Smooth muscle cell of the brain vasculature (primary cell): ENCODE measurements at places on chromosomes 13 and 19.

DNA sequence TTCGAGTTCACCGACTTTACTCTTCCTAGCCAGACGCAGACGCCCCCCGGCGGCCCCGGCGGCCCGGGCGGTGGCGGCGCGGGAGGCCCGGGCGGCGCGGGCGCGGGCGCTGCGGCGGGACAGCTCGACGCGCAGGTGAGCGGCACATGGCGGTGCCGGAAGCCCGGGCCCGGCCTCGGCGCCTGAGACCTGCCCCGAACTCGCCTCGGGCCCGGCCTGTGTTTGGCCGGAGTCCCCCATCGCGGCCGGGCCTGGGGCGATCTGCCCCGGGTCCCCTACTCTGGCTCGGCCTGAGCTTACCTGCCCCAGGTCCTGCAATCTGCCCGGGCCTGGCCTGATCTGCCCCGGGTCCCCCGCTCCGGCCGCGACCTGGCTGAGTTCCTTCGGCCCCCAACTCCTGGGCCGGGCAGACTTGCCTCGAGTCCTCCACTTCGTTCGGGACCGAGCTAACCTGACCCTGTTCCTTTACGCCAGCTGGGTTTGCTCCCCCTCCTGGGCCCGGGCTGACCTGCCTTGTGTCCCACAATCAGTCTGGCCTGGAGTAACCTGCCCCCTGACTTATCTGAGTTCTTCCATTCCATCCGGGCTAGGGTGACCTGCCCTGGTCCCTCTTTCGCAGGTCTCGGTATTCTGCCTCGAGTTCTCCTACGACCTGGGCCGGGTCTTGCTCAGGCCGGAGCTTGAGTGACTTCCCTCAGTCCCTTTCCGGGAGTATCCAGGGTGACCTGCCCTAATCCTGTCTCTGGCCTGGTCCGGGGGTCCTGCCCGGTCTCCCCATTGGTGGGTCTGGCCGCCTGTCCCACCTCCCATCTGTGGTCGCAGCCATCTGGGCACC is 764 bp downstream of the UPF1 start:
- DNase-seq, result no peak

DNA sequence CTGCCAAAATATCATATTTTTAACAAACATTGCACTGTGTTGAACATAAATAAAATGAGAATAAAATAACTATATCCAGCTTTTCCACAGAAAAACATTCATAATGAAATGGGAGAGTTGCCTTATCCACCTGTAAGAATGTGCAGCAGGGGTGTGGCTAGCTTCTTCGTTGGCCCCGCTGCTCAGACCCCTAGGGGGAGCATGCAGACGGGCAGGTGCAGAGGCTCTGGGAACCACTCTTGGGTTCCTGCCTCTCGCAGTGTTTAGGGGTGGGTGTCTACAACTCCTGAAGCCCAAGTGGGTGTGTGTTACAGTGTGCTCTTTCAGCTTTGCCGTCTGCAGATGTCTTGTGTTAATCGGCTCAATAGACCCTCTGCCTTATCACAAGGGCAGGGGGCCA is 121.7 kb downstream of the SLITRK5 start:
- DNase-seq, result no peak

DNA sequence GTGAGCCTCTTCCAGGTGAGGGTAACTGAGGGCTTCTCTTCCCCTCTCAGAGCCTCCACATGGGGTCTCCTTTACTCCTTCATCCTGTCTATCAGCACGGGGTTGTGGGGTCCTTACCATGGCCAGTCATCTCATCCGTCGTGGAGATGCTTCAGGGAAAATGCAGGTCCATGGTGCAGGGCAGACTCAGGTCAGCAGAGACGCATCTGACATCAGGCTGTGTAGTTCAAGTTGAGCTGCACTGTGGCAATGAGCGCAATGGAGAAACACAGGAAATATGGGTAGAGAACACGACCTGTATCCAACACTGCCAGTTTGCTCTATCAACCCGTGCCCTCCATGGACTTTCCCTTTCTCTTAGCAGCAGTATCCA is 13.9 kb downstream of the LILRA5 start:
- no peak for DNase-seq

- DNase-seq, result no peak
Measured at GRCh38 chr13:23617551-23618024, 47.4 kb downstream of the TNFRSF19 start.

DNA sequence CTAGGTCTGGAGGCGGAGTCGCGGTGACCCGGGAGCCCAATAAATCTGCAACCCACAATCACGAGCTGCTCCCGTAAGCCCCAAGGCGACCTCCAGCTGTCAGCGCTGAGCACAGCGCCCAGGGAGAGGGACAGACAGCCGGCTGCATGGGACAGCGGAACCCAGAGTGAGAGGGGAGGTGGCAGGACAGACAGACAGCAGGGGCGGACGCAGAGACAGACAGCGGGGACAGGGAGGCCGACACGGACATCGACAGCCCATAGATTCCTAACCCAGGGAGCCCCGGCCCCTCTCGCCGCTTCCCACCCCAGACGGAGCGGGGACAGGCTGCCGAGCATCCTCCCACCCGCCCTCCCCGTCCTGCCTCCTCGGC is at the start of gene SLC5A5:
TSS of gene SLC5A5 (plus strand) at position 68 of the 373 bp plus-strand sequence. CDS start 375 bp downstream, outside the sequence.
- DNase-seq, result no peak

GRCh38 chr13:41701676-41702075 is 244.3 kb downstream of the RGCC start:
- DNase-seq, result no peak

DNA sequence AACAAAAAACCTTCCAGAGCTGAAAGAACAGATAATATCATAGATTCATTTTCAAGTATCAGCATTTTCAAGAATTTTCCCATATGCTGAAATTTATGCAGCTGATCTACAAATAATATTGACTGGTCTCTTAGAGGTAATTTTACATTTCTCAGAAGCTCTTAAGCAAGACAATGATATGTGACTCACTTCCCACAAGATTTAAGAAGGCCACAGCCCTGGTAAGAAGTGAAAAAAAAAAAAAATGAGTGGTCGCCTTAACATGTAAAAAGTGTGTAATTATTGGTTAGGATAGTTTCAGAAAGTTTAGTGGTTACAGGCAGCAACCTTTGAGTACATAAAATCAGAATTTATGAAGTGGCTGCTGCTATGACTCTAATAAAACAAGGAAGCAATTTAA is 54.5 kb downstream of the NUFIP1 start:
- no peak for DNase-seq

- no peak for DNase-seq
Measured at GRCh38 chr13:66860878-66861417, 369.2 kb downstream of the PCDH9 start.

GRCh38 chr13:50123002-50123401 is 107.8 kb downstream of the KCNRG start:
- no peak for DNase-seq

DNA sequence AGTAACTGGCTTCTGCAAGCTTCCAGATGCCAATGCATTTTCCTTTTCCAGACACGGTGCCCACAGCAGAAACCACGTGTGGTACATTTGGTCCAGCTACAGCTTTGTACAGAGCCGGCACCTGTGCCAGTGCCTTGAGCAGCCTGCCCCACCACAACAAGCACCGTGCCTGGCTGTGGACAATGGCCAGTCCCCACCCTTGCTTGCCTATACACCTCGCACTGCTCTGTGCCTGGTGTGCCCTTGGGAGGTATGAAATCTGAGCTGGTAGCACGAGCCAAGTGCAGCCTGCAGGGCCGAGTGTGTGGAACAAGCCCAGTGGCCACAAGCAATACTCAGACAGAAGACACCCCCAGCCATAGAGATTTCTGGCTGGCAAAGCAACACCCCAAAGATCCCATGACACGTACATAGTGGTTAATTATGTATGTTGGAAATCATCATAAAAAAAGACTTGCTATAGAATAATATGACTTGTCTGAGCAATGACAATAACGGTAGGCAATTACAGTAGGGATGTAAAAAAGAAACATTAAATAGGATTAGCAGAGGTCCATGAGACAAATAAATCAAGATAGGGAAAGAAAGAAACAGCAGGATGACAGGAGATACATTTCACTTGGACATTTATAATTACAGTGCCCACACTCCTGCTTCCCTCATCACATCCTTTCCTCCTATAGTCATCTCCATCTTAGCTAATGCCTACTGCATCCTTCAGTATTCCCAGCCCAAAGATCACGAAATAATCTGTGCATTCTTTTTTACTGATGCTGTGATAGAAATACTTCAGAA is 1399.5 kb downstream of the PCDH9 start:
- DNase-seq, result no peak

DNA sequence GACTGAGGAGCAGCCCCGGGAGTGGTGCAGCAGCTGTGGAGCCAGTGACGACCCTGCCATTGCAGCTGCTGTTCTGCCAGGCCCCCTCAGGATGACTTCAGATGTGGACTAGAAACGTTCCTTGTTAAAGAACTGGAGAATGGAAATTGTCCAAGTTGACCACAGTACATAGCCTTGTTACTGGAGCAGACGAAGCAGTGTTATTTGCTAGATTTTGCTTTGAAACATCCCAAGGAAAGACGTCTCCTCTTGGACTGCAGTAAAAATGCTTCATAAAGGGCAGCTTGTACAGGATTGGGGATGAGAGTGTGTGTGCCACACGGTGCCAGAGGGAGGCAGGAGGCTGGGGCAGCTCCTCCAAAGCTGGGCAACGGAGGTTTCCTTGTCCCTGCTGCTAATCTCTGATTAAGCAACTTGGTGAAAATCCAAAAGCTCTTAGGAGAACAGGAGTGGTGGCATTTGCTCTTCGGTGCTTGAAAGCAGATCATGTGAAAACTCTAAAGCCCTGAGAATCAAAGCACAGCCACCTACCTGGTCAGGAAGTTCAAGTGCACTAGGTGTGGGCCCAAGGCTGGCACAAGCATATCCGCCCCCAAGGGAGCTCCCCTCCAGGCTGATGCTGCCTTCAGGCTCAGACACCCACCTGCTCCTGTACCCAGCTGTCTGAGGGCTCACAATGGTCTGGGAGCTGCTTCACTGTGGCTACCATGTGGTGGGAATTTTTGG is 34.5 kb downstream of the SHISA2 start:
- DNase-seq, result no peak

DNA sequence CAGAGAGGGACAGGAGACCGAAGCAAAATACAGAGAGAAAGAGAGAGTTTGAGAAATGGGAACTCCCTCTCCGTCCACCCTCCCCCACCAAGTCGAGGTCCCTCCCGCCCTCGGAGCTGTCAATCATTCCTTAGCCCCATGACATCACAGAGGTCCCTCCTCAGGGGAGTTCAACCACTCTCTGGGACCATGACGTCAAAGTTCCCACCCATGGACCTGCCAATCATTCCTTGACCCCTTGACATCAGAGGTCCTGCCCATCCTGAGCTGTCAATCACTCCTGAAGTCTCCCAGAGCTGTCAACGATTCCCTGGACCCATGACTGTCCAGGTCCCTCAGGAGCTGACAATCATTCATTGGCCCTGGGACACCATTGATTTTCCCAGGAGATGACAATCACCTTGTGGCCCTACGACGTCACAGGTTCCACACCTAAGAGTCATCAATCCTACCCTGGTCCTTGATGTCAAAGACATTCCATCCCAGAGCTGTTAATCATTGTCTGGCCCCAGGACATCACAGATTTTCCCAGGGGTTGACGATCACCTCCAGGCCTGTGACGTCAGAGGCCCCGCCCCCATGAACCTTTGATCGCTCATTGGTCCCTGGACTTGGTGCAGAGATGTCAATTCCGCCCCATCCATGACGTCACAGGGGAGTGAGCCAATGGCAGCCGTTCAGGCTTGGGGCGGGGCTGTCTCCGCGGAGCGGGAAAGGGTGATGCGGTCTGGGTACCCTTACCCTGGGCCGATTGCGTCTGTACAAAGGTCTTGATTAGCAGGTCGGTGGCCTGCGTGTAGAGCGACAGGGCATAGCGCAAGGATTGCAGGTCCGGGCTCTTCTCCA is 61.7 kb downstream of the COLGALT1 start:
- DNase-seq, result no peak

- DNase-seq, result no peak
Measured at GRCh38 chr13:107736731-107737130, 478.6 kb downstream of the LIG4 start.

DNA sequence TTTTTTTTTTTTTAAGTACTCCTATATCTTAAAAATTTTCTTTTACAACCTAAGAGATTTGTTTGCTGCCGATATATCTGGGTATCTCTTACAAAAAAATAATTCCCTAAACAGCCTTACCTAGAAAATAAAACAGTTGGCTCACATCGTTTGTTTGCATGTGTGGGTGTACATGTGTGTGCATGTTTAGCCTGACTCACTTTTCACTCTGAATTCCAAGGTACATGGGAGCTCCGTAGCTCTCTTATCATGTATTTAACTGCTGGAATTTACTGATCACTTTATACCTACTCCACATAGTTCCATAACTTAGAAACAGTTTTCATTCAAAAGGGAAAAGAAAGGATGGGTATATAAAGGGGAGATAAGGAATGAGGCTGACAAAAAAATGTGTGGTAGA is 616.5 kb downstream of the GPC6 start:
- no peak for DNase-seq

DNA sequence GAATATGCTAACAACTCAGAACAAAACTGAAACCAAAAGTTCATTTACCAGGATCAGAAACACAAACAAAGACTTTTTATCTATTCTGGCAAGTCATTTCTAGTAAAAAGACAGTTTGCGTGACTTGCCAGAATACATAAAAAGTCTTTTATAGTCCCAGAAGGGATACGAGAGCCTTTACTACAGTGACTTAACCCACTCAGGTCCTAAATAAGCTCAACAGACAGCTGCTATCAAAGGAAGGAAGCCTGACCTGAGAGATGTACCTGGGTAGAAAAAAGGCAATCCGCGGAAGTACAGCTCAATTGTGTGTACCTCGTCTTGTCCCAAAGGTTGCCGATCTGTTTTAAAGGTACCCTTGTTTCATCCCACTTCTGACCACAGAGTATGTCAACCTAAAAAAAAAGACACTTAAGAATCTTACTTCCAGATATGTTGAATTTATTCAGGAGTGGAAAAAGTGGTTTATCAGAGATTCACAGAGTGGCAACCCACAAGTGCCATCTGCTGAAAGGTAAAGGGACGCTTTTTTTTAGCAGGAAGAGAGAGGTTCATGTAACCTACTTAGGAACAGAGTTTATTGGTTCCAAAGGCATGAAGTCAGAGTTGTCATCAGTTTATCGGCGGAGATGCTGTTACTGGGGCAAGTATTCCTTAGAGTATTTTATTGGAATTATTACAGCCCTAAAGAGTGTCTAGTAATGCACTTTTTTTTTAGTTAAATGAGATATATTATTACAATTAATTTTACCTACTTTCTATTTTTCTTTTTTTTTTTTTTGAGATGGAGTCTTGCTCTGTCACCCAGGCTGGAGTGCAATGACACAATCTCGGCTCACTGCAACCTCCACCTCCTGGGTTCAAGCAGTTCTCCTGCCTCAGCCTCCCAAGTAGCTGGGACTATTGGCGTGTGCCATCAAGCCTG is 69.7 kb upstream of the C1QTNF9B start:
- no peak for DNase-seq
